Panc1 (cell line): ENCODE measurements at places on chromosomes 2 and 18. TPM values are rescaled to one million over a fixed set of nuclear protein-coding genes. Genes with fewer than 3 reads are reported as not detected.

DNA sequence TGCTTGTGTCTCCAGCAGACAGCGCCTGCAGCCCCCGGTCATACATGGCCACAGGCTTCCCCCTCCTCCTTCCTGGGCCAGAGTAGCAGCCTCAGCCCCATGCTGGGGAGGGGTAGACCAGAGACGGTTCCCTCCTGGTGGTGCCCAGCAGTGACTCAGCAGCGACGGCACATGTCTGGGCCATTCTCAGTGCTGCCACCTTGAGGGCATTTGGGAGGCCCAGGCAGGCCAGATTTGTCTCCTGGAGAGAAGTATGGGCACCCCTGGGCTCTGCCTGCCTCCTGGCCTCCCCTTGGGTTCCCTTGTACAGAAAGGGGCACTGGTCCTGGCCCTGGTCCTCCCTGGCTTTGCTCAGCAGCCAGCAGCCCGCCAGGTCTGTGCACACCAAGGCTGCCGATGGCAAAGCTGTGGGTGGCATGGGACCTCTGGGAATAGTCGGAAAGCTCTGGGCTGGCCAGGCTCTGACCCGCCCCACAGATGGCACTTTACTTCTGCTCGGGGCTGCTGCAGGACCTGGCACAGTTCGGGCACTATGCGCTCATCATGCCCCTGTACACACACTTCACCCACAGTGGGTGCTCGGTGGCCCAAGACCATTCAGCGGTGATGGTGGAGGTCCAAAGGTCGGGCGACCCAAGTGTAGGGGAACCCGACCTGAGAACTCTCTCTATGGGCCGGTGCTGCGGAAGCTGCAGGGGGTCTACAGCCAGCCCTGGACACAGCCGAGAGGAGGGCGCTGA is 11.4 kb upstream of the ALPI start:
- peak; percentile 27 for DNase-seq
- no peaks in the 10 kb centered on the region for H3K27me3 ChIP-seq
- H3K4me3 ChIP-seq: no peak overlapping the region
- no peaks in the 10 kb centered on the region; the same call in none of the 2 replicates for H3K4me1 ChIP-seq
- H3K27ac ChIP-seq: no peak overlapping the region; the same call in 1 of the 2 replicates
- no peaks in the 10 kb centered on the region for H3K36me3 ChIP-seq

Gene CROCC2
- 0.23 TPM for total RNA-seq

- H3K4me3 ChIP-seq: no peak overlapping the region
- no peaks in the 10 kb centered on the region for H3K36me3 ChIP-seq
- no peaks in the 10 kb centered on the region for H3K4me1 ChIP-seq
- DNase-seq: no peak
Observed at GRCh38 chr2:201952187-201952586, 81.5 kb upstream of the FZD7 start.

DNA sequence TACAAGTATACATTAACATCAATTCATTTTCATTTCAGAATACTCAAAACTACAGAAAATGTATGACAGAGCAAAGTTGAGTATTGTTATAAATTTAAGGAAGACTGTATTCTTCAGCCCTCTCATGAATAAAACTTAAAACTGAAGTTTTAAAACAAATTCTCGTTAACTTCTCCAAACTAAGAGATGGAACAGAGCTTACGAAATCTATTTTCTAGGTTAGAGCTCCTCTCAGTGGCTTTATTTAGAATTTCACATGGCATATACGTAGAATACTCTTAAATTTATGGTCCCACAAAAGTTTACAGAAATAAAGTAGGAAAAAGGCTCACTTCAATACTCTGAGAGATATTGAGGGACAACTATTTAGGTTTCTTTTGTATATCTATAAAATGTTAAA is 612.1 kb downstream of the KCNJ3 start:
- H3K27me3 ChIP-seq: no peaks in the 10 kb centered on the region
- H3K4me3 ChIP-seq: no peak overlapping the region
- H3K27ac ChIP-seq: no peak overlapping the region
- peak; percentile 10 for DNase-seq
- H3K4me1 ChIP-seq: no peaks in the 10 kb centered on the region
- no peaks in the 10 kb centered on the region for H3K36me3 ChIP-seq

DNA sequence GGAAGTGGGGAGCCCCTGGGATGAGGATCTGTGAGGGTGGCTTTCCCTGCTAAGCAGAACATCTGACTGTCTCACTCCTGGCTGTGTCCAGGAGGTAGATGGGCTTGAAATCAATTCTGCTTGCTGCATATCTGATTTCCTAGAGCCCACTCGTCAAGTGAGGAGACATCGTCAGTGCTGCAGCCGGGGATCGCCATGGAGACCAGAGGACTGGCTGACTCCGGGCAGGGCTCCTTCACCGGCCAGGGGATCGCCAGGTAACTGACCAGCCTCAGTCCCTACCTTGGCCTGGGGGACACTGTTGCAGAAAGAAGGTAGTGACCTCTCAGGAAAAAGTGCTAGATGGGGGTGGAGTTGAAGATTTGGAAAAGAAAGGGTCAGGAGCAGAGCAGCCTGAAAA is 31.3 kb downstream of the CNGA3 start:
- peaks cover 8% of the 10 kb centered on the region for H3K27me3 ChIP-seq
- no peaks in the 10 kb centered on the region for H3K36me3 ChIP-seq
- H3K27ac ChIP-seq: no peak overlapping the region
- H3K4me1 ChIP-seq: no peaks in the 10 kb centered on the region
- no peak for DNase-seq

Gene CRYBA2
- not detected for total RNA-seq

DNA sequence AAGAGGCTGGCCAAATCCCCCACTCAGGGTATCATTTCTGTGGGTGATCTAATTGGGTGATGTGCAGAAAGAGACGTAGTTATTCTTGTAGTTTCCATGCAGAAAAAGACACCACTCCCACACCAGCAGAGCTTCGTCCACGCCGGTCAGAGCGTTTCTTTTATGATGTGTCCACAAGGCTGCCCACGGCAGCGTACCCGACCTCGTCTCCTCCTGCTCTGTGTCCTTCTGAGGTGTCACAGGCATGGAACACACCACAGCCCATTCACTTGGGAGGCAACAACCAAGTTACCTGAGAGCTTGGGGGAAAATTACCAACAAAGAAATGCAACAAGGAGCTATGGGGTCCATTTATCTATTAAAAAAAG is 131.3 kb downstream of the PXDN start:
- peaks cover 13% of the 10 kb centered on the region for H3K4me1 ChIP-seq
- no peaks in the 10 kb centered on the region for H3K36me3 ChIP-seq

Gene TSGA10
- 7.5 TPM for total RNA-seq

Gene DHRS9
- total RNA-seq: 0.21 TPM

Gene POTEJ
- total RNA-seq: not detected

- H3K27ac ChIP-seq: no peak overlapping the region
- DNase-seq: no peak
- no peaks in the 10 kb centered on the region for H3K27me3 ChIP-seq
Observed at GRCh38 chr2:219086196-219086595, 25.5 kb upstream of the IHH start.

- no peak overlapping the region for H3K4me3 ChIP-seq
- H3K4me1 ChIP-seq: no peaks in the 10 kb centered on the region
- H3K36me3 ChIP-seq: no peaks in the 10 kb centered on the region
- H3K27ac ChIP-seq: no peak overlapping the region
- no peaks in the 10 kb centered on the region; the same call in 1 of the 2 replicates for H3K27me3 ChIP-seq
Observed at GRCh38 chr2:128341621-128342020, 23.0 kb upstream of the HS6ST1 start.

- H3K4me1 ChIP-seq: no peaks in the 10 kb centered on the region
- DNase-seq: no peak
- no peak overlapping the region for H3K27ac ChIP-seq
- no peaks in the 10 kb centered on the region for H3K27me3 ChIP-seq
- H3K36me3 ChIP-seq: no peaks in the 10 kb centered on the region
- H3K4me3 ChIP-seq: no peak overlapping the region
Observed at GRCh38 chr2:210399440-210400041, 77.0 kb downstream of the LANCL1 start.

Gene SCN9A
- 0.10 TPM for total RNA-seq

GRCh38 chr2:112582314-112582746 is 2.1 kb upstream of the CHCHD5 start:
- H3K36me3 ChIP-seq: no peaks in the 10 kb centered on the region; the same call in 1 of the 2 replicates
- H3K27me3 ChIP-seq: no peaks in the 10 kb centered on the region
- H3K4me1 ChIP-seq: peaks cover 18% of the 10 kb centered on the region
- peak; percentile 41 for DNase-seq
- no peak overlapping the region for H3K4me3 ChIP-seq
- no peak overlapping the region for H3K27ac ChIP-seq

Gene TSPYL6
- total RNA-seq: not detected

Gene PRPF40A
- total RNA-seq: 142 TPM

DNA sequence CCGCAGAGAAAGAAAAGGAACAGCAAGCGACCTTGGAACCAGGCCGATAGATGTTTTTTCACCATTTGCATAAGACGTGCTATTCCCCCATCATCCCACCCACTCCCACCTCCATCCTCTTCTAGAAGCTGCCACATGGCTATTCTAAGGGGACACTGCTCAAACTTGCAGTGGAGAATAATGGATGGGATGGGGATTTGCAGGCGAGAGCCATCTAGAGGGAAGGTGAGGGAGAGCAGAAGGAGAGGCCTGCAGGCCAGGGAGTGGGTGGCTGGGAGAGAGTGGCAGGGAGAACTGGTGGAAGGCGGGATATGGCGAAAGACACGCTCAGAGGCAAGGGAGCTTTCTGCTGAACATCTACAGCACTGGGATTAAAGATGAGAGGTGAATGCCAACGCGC is 84.9 kb downstream of the MAPK4 start:
- no peaks in the 10 kb centered on the region for H3K4me1 ChIP-seq
- H3K27ac ChIP-seq: no peak overlapping the region
- DNase-seq: no peak

Gene MAP4K3
- total RNA-seq: 26.6 TPM

Gene ALPI
- not detected for total RNA-seq

- H3K4me1 ChIP-seq: peaks cover 23% of the 10 kb centered on the region; the same call in 1 of the 2 replicates
- DNase-seq: no peak
- H3K36me3 ChIP-seq: no peaks in the 10 kb centered on the region
- no peak overlapping the region for H3K4me3 ChIP-seq
- no peak overlapping the region for H3K27ac ChIP-seq
Observed at GRCh38 chr2:202149155-202149762, 76.2 kb downstream of the KIAA2012 start.

Gene CELF4
- total RNA-seq: not detected

GRCh38 chr2:95049961-95050360 is 24.5 kb downstream of the MAL start:
- H3K4me3 ChIP-seq: no peak overlapping the region
- no peak overlapping the region for H3K27ac ChIP-seq
- DNase-seq: no peak
- no peaks in the 10 kb centered on the region for H3K36me3 ChIP-seq
- H3K4me1 ChIP-seq: no peaks in the 10 kb centered on the region; the same call in 1 of the 2 replicates

Gene CPS1
- 5.1 TPM for total RNA-seq

- H3K27me3 ChIP-seq: no peaks in the 10 kb centered on the region; the same call in 1 of the 2 replicates
- no peak overlapping the region for H3K27ac ChIP-seq
- no peaks in the 10 kb centered on the region for H3K36me3 ChIP-seq
Observed at GRCh38 chr18:10856132-10856531, 293.2 kb downstream of the PIEZO2 start.

GRCh38 chr2:37934591-37935513 is 9.8 kb downstream of the RMDN2 start:
- H3K4me3 ChIP-seq: no peak overlapping the region
- H3K27ac ChIP-seq: no peak overlapping the region
- no peaks in the 10 kb centered on the region for H3K36me3 ChIP-seq

- H3K36me3 ChIP-seq: no peaks in the 10 kb centered on the region
- H3K4me1 ChIP-seq: peaks cover 5% of the 10 kb centered on the region
- H3K27me3 ChIP-seq: no peaks in the 10 kb centered on the region
Observed at GRCh38 chr2:101981504-101981903, 10.3 kb upstream of the IL1R2 start.

DNA sequence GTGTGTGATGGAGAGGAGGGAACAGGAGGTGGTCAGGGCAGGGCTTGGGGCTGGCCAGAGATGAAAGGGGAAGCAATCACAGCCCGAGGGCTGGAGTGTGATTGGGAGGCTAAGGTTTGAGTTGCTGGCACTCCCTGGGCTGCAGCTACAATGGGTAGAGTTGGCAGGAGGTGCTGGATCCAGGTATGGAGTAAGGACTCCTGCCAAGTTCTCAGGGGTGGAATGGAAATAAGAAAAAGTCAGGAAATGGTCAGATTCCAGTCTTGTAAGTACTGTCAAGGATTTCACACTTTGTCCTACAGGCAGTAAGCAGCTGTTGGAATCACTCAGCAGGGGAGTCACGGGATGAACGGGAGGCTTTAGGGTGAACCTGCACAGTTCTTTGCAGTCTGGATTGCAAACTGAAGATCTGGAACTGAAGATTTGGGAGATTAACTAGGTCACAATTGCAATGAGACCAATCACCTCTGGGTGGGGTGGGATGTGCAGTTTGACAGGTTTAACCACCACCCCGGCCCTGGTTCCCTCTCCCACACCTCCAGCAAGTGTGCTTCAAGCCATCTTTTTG is 10.9 kb upstream of the INPP5D start:
- H3K4me1 ChIP-seq: 0 out of 2 replicates have a peak, but pooled peaks cover 5% of the 10 kb centered on the region
- no peaks in the 10 kb centered on the region for H3K27me3 ChIP-seq
- DNase-seq: no peak
- no peak overlapping the region for H3K27ac ChIP-seq
- no peaks in the 10 kb centered on the region for H3K36me3 ChIP-seq
- H3K4me3 ChIP-seq: no peak overlapping the region

- H3K36me3 ChIP-seq: no peaks in the 10 kb centered on the region
- DNase-seq: no peak
- peaks cover 3% of the 10 kb centered on the region; the same call in 1 of the 2 replicates for H3K4me1 ChIP-seq
- no peak overlapping the region for H3K4me3 ChIP-seq
Observed at GRCh38 chr2:18518116-18519111, 42.0 kb downstream of the RDH14 start.

DNA sequence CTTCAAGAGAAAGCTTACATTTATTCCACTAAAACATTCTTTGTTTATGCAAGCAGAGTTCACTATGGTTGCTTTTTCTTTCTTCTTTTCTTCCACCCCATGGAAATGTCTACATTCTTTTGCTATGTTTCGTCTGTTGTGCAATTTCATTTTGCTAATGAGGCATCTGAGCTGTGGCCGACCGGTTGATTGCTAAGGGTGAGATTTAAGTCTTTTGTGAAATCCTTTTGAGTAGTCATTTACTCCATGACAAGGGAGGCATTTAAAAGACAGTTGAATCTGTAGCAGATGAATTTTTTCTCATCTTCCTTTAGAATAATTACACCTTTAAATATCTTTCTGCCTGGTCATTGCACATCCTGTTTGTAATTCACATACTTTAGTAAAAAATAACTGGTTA is 324.1 kb upstream of the THUMPD2 start:
- H3K4me1 ChIP-seq: no peaks in the 10 kb centered on the region
- no peaks in the 10 kb centered on the region for H3K27me3 ChIP-seq
- DNase-seq: no peak
- no peak overlapping the region for H3K4me3 ChIP-seq
- H3K27ac ChIP-seq: no peak overlapping the region

Gene DNAH6
- 0.26 TPM for total RNA-seq
